Posterior vena cava (tissue), 2 donors: ENCODE measurements at places on chromosomes 12 and 14. TPM values are rescaled to one million over a fixed set of nuclear protein-coding genes. Genes with fewer than 3 reads are reported as not detected.

DNA sequence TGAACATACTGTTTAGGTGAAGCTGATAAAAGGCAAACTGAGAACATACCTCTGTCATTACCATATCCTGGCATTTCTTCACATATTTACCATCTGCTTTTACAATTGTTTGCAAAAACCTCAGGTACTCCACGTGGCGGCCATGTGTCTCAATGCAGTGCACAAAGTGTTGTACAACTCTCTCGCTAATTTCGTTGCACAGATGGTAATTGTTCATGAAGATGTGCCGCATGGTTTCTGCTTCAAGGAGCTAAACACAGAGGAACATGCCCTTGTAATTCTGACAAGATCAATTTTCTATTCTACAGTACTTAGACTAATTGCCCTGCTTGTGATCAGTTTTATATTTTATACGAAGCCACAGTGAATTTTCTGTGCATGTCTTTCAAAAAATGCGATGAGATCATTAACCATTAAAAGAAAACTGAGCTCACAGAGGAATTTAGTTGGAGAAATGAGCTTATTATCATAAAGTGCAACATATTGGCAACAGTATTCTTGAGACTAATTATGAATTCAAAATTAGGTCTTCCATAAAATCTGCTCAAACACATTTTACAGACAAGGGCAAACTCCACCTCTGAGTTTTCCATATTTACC is 233.8 kb downstream of the ITPR2 start:
- DNase-seq, result no peak

DNA sequence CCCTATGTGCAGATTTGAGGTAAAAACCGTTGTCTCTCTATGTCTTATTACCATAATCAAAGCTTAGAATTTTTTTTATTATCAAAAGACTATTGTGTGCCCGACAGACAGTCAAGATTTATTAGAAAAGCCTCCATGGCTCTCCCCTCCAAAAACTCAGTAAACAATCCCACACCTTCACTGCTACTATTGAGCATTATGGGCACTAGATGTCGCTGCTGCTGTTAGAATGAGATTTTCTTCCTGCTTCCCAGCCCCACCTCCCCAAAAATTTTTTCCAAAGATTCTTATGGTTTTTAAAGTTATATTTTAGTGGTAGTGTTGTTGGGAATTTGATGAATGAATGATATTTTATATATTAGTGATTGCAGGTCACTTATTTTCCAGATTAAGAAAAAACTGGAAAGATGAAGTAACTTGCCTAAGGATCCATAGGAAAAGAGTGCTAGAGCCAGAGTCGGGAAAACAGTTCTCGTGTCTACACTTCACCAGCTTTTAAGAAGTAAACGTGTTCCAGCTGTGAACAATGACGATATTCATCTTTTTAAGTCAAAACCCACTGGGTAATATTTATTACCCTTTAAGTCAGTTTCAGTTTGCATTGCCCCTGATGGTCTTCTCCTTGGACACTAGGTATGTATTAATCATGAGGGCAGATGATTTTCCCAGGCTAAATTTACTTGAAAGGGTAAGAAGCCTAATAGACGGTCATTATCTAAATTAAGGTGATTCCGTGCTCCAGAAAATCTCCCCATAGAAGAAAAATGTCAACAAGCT is 12.2 kb upstream of the FOXG1 start:
- DNase-seq, result no peak

- no peak for DNase-seq
These were observed 5.5 kb downstream of the OR10AD1 start for GRCh38 chr12:48197549-48197970.

- DNase-seq, result no peak
These were observed 52.3 kb downstream of the KCNK10 start for GRCh38 chr14:88270776-88271175.

DNA sequence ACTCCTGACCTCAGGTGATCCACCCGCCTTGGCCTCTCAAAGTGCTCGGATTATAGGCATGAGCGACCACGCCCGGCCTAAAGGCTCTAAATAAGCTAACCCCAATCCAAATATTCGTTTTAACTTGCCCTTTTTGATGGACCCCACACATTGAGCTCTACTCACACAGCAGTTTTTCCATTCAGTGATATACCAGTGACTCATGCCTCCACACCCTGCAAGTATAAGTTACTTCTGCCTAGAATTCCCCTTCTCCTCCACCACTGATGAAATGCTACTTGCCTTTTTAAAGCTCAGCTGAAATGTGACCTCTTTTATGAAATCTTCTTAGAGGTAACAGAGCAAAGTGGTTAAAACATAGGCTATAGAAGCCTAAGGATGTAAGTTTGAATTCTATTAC is 68.8 kb downstream of the EXOC5 start:
- DNase-seq, result no peak

GRCh38 chr12:13702381-13702780 is 279.0 kb downstream of the GRIN2B start:
- no peak for DNase-seq

The DNAH10 gene
- total RNA-seq, result not detected

GRCh38 chr14:30225176-30225575 is 297.5 kb upstream of the PRKD1 start:
- no peak for DNase-seq
